ENCODE measurements at places on chromosomes 5 and 9. TPM values are rescaled to one million over a fixed set of nuclear protein-coding genes. Genes with fewer than 3 reads are reported as not detected.

PPP2R2B gene
- total RNA-seq = 8.0 TPM

GRCh38 chr5:132662925-132663770, 5.2 kb downstream of the IL13 start:
- H3K36me3 ChIP-seq = no peaks in the 10 kb centered on the region
- no peak overlapping the region for H3K27ac ChIP-seq
- no peaks in the 10 kb centered on the region for H3K27me3 ChIP-seq
- peaks cover 9% of the 10 kb centered on the region for H3K4me1 ChIP-seq
- H3K4me3 ChIP-seq = no peak overlapping the region
- DNase-seq = peak; percentile 69

SPEF2 gene
- 5.3 TPM for total RNA-seq

DROSHA gene
- total RNA-seq = 115 TPM

SLC22A4 gene
- total RNA-seq = not detected

NADK2 gene
- 52.0 TPM for total RNA-seq

OLFM1 gene
- 11.7 TPM for total RNA-seq

DNA sequence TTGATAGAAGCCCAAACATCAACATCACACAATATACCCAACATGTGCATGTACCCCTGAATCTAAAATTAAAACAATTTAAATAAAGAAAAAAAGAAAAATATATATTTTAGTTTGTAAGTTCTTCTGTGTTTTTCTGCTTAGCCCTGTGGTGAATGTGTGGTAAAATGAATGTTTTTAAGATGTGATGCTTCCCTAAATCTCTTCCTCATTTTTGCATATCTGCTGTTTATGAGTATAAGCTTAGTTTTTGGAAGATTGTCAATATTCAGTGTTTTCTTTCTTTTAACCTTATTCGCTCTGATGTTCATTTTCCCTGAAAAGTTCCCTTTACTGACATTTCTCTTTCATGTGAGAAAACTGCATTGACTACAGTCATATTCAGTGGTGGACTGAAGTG, 44.4 kb upstream of the DAB2 start:
- no peaks in the 10 kb centered on the region for H3K36me3 ChIP-seq
- no peak for DNase-seq
- H3K4me1 ChIP-seq = no peaks in the 10 kb centered on the region
- no peak overlapping the region for H3K27ac ChIP-seq
- H3K27me3 ChIP-seq = no peaks in the 10 kb centered on the region

DNA sequence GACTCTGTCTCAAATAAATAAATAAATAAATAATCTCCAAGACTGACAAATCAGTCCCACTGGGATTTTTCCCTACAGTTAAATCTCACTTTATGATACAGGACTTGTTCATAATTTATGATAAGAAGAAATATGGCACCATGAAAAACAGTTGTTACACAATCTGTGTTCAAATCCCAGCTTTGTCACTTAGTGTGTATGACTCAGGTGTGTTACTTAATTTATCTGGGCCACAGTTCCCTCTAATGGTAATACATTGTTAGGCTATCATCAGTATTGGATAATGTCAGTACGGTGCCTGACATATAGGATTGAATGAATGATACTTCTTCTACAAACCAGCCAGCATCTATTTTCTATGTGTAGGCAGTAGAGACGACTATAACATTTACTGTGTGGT, 23.1 kb downstream of the SLC36A3 start:
- DNase-seq = no peak
- H3K27ac ChIP-seq = no peak overlapping the region
- H3K27me3 ChIP-seq = no peaks in the 10 kb centered on the region
- H3K36me3 ChIP-seq = no peaks in the 10 kb centered on the region
- H3K4me1 ChIP-seq = no peaks in the 10 kb centered on the region

SMIM33 gene
- not detected for total RNA-seq

GRCh38 chr9:17775656-17776055, 196.8 kb downstream of the SH3GL2 start:
- H3K4me1 ChIP-seq = no peaks in the 10 kb centered on the region
- no peaks in the 10 kb centered on the region for H3K36me3 ChIP-seq

GRCh38 chr9:114461468-114461867, 43.8 kb downstream of the WHRN start:
- no peaks in the 10 kb centered on the region for H3K36me3 ChIP-seq
- H3K4me1 ChIP-seq = no peaks in the 10 kb centered on the region
- no peak overlapping the region for H3K4me3 ChIP-seq
- no peaks in the 10 kb centered on the region for H3K27me3 ChIP-seq

- no peaks in the 10 kb centered on the region for H3K27me3 ChIP-seq
- no peaks in the 10 kb centered on the region for H3K36me3 ChIP-seq
- H3K4me3 ChIP-seq = no peak overlapping the region
- no peak overlapping the region for H3K27ac ChIP-seq
- no peaks in the 10 kb centered on the region for H3K4me1 ChIP-seq
- no peak for DNase-seq
These were observed 231.5 kb downstream of the MPDZ start for GRCh38 chr9:13047827-13048587.

DNA sequence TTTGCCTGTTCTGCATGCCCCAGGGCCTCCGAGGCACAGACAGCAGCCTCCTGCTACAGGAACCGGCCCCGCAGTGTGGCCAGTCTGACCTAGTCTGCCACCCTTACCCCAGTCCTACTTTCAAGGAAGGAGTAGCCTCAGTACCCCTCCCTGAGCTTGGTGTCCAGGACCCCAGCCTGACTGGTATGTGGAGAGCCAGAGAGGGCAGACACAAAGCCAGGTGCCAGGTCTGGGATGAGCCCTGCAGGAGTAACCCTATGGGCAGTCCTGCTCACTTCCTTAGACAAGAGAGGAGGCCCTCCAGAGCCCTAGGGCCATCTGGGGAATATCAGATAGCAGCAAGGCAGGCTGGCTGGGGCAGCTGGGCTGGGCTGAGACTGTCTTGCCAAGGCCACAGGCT, 67.8 kb downstream of the NRG2 start:
- no peak overlapping the region for H3K27ac ChIP-seq
- no peaks in the 10 kb centered on the region for H3K4me1 ChIP-seq
- H3K4me3 ChIP-seq = no peak overlapping the region
- no peaks in the 10 kb centered on the region for H3K36me3 ChIP-seq

DNA sequence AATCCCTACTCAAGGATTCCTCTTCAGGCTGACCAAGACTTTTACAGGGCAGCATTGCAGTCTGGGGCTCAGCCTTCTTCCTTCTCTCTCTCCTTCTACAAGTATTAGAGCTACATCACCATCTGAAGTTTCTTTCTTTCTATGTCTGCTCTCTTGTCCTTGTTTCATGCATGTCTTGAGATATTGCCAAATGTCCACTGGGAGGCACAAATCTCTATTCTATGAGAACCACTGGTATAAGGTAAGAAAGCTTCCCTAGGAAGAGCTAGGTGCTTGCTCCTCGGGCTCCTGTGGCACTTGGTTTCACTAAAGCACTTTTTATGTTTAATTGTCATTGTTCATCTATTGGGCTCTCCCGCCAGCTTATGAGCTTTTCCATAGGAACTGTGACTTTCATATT, 289.2 kb upstream of the PCSK5 start:
- no peak for DNase-seq
- H3K27ac ChIP-seq = no peak overlapping the region
- H3K4me1 ChIP-seq = no peaks in the 10 kb centered on the region
- H3K36me3 ChIP-seq = no peaks in the 10 kb centered on the region

GRCh38 chr5:77087484-77088261, 588 bp upstream of the ZBED3 start:
- H3K36me3 ChIP-seq = no peaks in the 10 kb centered on the region
- DNase-seq = peak; percentile 72
- H3K27ac ChIP-seq = peak overlapping the region; percentile 96

GRCh38 chr5:168833383-168833782, 254.2 kb upstream of the PANK3 start:
- no peak overlapping the region for H3K4me3 ChIP-seq
- H3K36me3 ChIP-seq = no peaks in the 10 kb centered on the region
- no peak for DNase-seq

- DNase-seq = no peak
- H3K4me1 ChIP-seq = no peaks in the 10 kb centered on the region
- no peaks in the 10 kb centered on the region for H3K36me3 ChIP-seq
- H3K27me3 ChIP-seq = peaks cover 77% of the 10 kb centered on the region
- H3K4me3 ChIP-seq = no peak overlapping the region
These were observed 14.6 kb upstream of the PAM start for GRCh38 chr5:102740515-102740914.

SLC6A7 gene
- total RNA-seq = not detected

CCL19 gene
- total RNA-seq = not detected

DNA sequence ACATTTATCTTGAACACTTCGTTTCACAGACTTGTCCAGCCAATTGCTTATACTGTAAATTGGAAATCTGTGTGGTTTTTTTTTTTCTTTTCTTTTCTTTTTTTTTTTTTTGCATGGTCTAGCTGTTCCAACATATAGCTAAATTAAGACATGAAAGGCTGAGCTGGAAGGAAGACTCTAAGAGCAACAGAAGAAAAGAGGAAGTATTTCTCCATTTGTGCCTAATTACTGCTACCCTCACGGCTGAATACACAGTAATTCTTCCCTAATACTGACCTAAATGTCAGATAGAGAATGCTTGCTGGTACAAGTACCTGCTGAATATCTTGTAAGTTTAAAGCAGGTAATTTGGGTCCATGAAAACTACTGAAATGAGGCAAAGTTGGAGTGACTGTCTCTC, 11.0 kb upstream of the HAPLN1 start:
- DNase-seq = no peak
- H3K4me3 ChIP-seq = no peak overlapping the region
- no peaks in the 10 kb centered on the region for H3K36me3 ChIP-seq

- no peak for DNase-seq
- H3K4me3 ChIP-seq = no peak overlapping the region
- peaks cover 9% of the 10 kb centered on the region for H3K36me3 ChIP-seq
- peaks cover 4% of the 10 kb centered on the region for H3K4me1 ChIP-seq
- no peak overlapping the region for H3K27ac ChIP-seq
These were observed 1.6 kb downstream of the STKLD1 start for GRCh38 chr9:133377721-133378216.

- no peak for DNase-seq
- H3K36me3 ChIP-seq = peaks cover 42% of the 10 kb centered on the region
- H3K27me3 ChIP-seq = no peaks in the 10 kb centered on the region
- peak overlapping the region; percentile 67 for H3K4me3 ChIP-seq
- no peak overlapping the region for H3K27ac ChIP-seq
- peaks cover 37% of the 10 kb centered on the region for H3K4me1 ChIP-seq
These were observed 141.0 kb downstream of the LHFPL2 start for GRCh38 chr5:78507531-78507930.
